ENCODE measurements at places on chromosomes 2 and 18.

GRCh38 chr18:27964811-27965210 lies 212.1 kb downstream of the CDH2 start:
- DNase-seq: no peak

- DNase-seq: no peak
Measured at GRCh38 chr2:83879127-83879526, 580.0 kb downstream of the SUCLG1 start.

- no peak for DNase-seq
Measured at GRCh38 chr2:227349989-227350612, 25.1 kb downstream of the MFF start.

DNA sequence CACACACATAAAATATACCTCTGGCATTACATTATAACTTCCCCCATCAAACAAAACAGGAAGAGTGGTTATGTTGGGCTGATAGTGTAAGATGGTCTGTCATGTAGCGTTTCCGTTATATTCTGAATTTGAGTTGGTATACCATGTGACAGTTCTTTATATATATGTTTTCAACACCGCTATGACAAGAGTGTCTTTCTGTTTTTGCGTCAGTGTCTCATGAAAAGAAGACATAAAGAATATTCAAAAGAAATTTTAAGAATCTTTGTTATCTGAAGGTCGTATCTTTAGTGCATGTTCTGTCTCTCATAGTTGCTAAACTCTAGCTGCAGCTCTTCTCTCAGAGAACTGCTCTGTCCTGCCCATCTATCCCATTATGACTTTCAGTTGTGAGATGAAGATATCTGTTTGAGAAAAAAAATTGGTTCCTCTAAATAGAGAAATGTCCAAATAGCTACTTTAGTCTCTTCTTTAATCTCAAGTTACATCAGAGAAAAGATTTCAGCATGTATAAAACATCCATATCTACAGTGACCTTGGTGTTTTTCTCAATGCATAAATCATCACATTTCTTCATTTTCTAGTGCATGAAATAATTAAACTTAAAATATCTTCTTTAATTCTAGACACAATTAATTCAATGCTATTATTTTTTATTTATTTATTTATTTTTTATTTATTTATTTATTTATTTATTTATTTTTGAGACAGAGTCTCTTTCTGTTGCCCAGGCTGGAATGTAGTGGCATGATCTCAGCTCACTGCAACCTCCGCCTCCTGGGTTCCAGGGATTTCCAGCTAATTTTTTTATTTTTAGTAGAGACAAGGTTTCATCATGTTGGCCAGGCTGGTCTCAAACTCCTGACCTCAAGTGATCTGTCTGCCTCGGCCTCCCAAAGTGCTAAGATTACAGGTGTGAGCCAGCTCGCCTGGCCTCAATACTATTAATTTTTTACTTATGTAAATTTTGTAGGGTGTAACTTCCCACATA lies 24.3 kb upstream of the PSME4 start:
- DNase-seq: no peak

DNA sequence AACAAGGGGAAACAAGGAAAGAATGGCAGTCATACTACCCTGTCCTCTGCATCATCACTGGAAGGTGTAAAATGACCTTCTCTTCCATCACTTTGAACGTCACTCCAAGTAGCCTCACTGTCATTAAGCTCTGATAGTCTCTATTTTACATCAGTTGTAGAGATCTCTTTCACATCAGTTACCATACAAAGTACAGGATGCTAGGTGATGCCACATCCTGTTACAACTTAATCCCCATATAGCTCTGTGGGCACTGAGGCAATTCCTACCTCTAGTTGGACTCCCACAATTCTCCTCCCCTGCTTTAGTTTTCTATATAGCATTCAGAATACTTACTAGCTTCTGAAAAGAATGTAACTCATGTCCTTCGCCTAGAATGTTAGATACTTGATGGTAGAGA lies 55.1 kb upstream of the TTC27 start:
- no peak for DNase-seq

DNA sequence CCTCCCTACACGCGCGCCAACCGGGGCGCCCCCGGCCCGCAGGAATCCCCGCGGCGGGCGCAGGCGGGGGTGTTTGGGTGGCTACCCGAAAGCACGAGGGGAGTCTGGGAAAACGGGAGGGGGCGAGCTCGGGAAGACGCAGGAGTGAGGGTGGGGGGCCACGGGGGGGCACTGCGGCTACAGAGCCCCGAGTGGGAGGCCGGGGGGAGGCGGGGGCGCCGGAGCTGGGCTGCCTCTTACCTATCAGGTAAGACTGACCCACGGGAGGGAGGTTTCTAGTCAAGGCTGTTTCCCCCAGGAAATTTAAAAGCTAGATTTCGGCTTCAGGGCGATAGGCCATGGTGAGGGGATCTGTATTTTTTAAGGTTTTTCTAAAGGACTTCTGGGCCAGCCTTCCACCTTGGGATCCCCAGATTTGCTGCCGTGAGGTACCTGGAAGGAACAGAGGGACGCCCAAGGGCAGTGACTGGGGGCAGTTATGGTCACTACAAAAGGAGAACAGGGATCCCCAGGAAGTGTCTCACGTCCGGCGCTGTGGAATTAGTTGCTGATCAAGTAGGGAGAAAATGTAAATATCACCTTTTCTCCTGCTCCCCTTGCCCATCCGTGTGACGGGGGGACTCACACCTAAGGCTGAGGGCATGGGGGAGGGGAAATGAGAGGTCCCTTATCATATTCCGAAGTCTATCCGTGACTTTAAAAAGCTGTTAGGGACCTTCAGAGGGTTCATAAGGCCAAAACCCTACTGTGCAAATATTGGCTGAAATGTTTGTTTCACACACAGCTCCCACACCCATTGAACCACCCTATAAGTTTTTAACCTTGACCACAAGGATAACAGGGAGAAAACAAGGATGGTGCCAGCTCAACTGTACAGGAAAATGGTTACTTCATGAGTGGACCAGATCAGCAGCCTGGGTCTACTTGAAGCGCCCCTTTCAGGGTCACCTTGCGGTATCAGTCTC lies 638 bp upstream of the IRS1 start:
- DNase-seq: no peak

GRCh38 chr18:55778788-55779690 lies 191.0 kb upstream of the TCF4 start:
- no peak for DNase-seq

DNA sequence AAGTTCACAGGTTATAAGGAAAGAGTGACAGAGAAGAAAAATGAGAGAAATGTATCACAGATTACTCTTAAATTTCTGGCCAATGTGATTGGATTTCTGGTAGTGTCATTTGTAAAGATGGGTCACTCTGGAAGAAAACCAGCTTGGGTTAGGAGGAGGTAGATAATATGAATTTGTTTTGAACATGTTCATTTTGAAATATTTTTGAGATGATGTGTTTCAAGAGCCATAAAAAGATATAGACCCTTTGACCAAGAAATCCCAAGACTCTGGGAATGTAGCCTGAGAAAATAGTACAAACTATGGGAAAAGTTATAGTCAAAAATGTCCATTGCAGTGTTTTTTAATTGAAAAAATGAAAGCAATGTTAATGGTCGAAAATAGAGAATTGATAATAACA lies 70.7 kb downstream of the CALCRL start:
- DNase-seq: no peak

- DNase-seq: no peak
Measured at GRCh38 chr2:25088817-25089516, 47.1 kb downstream of the EFR3B start.

- DNase-seq: no peak
Measured at GRCh38 chr2:128512379-128513115, 193.9 kb upstream of the HS6ST1 start.

GRCh38 chr2:69499966-69500365 lies 62.7 kb upstream of the NFU1 start:
- no peak for DNase-seq

- no peak for DNase-seq
Measured at GRCh38 chr2:230068651-230069055, at the start of gene SLC16A14. TSS of gene SLC16A14 (minus strand) at chr2:230068924. CDS start at chr2:230059352, 9,572 bp downstream.

DNA sequence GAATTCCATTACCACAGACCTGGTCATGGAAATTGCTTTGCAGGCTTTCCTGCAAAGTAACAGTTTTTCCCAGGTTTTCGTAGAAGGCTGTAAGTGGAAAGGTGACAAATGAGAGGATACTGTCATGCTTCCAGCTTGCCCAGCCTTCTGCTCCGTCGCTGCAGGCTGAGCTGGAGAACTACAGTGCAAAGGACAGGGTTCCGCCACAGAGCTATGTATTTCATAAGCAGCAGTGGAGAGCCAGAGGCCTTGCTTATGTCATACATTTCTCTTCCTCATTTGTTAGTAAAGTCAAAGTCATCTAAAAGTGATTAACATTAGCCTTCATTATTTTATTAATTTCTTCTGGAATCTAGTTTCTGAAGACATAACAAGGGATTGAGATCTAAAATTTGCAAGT lies 72.9 kb upstream of the RBM44 start:
- no peak for DNase-seq

GRCh38 chr2:180660881-180661685 lies 319.3 kb upstream of the UBE2E3 start:
- DNase-seq: no peak

GRCh38 chr2:204110338-204110741 lies 173.8 kb downstream of the ICOS start:
- no peak for DNase-seq

- DNase-seq: peak; percentile 39
Measured at GRCh38 chr18:74652392-74652988, 54.8 kb downstream of the ZNF407 start.

GRCh38 chr2:209840434-209840833 lies 68.8 kb downstream of the UNC80 start:
- DNase-seq: no peak

GRCh38 chr2:5974477-5974876 lies 282.3 kb downstream of the SOX11 start:
- no peak for DNase-seq

- no peak for DNase-seq
Measured at GRCh38 chr2:205628422-205628821, 53.9 kb upstream of the NRP2 start.

DNA sequence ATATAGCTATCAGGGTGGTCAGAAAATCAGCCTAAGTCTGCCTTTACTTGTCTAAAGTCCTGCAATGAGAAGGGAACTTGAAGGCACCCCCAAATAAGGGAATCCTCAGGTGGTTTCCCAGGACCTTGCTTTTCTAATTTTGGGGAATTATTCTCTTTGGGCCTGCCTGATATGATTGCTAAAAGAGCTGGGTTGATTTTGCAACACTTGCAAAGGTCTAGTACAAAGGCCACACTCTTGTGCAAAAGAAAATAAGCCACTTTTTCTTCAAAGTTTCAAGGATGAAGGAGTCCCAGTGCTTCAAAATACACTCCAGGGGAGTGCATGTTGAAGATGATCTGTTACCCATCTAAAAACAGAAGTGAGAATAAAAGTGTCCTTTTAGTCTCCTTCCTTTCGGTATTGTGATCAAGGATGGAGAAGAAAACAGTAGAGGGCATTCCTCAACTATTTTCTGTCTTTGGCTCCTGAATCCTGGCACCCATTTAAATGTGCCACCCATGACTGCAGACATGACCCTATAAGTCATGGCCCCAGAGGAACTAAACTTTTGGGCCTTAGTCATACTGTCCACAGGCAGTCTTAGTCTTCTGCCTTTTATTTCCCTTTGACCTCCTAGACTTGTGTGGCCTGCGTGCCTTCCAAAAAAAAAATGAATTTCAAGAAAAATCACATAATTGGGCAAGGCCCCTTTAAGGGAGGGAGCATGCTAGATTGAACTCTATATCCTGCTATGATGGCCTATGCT lies 5.1 kb downstream of the SULT1C3 start:
- DNase-seq: no peak

DNA sequence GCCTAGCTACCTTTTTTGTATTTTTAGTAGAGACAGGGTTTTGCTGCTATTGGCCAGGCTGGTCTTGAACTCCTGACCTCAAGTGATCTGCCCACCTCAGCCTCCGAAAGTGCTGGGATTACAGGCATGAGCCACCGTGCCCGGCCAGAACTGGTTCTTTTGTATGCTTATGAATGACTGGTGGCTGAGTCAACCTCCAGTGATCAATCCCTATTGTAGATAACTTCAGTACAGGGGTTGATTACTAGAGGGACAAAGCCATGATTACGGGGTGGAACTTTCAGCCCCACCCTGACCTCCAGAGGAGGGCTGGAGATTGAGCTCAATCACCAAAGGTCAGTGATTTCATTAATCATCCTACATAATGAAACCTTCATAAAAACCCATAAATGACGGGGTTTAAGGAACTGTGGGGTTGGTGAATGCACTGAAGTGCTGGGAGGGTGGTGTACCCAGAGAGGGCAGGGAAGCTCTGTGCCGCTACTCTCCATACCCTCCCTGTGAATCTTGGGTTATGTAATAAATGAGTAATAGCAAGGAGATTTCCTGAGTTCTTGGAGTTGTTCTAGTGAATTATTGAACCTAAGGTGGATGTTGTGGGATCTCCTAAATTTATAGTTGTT lies 281.8 kb upstream of the CXCR4 start:
- no peak for DNase-seq

DNA sequence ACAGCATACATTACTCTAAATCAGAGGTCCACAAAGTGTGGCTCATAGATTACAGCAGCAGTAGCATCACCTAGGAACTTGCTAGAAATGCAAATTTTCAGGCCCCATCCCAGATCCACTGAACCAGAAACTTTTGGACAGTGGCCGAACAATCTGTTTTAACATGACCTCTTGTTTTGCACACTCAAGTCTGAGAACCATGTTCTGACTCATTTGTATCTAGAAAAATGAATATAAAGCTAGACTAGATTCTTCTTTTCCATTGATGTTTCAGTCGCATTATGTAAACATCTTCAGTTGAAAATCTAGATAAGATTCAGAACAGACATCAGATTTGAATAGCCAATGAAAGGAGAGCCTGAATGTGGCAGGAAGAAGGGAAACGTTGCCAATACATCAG lies 608.8 kb downstream of the LRP1B start:
- no peak for DNase-seq

DNA sequence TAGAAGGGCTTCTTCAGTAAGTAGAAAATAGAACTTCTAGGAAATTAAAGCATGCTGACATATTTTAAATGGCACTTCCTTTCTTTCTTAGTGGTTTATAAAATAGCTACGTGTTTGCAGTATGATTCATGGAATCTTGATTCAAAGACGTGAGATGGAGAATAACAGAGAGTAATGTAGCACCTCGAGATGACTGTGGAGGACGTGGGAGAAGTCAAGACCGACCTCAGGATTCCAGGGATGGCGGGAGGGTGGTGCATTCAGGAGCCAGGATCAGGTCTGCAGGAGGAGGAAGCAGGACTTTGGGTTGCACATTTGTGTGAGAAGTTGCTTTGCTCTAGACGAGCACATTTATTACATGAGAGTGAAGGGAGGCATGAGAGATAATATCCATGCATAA lies 56.0 kb downstream of the DCDC2C start:
- no peak for DNase-seq

GRCh38 chr2:119474371-119475224 lies 42.9 kb downstream of the TMEM37 start:
- DNase-seq: no peak

DNA sequence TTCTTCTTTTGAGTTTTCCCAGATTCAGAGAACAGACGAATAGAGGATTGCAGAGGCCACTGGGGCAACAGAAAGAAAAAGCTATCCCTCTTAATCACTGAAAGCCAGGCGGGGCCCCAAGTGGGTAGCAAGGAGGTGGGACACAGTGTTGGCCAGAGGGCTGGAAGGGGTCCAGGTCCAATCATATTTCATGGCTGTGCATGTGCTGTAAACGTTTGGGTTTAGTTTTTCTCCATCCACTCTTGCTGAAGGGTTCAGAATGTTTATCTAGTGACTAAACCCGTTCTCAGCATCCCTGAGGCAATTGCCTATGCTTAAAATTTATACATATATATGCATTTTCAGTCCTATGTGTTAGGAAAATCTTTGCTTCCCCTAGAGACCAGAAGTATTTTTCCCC lies 99.4 kb upstream of the EPHA4 start:
- peak; percentile 14 for DNase-seq

GRCh38 chr2:43178602-43179542 lies 47.5 kb downstream of the ZFP36L2 start:
- DNase-seq: peak; percentile 73

- DNase-seq: no peak
Measured at GRCh38 chr2:44598330-44599119, 236.8 kb downstream of the CAMKMT start.
